Type B pancreatic cell (in vitro differentiated cells): ENCODE measurements at places on chromosomes 13 and 19. TPM values are rescaled to one million over a fixed set of nuclear protein-coding genes. Genes with fewer than 3 reads are reported as not detected.

DNA sequence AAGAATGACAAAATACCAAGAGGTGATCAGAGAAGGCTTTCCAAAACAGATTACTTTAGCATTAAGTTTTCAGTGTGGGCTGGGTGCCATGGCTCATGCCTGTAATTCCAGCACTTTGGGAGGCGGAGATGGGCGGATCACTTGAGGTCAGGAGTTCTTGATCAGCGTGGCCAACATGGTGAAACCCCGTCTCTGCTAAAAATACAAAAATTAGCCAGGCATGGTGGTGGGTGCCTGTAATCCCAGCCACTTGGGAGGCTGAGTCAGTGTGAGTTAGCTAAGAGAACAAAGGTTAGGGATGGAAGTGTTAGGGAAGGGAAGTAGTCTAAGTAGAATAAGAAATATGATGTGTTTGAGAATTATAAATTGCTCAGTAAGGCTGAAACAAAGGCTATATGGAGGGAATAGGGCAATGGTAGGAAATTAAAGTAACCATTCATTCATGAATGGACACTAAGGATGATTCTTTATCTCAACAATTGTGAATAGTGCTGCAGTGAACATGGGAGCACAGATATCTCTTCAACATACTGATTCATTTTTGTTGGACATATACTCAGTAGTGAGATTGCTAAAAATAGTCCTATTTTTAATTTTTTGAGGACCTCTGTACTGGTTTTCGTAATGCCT lies 3.9 kb upstream of the RCBTB2 start:
- no peak for DNase-seq

DNA sequence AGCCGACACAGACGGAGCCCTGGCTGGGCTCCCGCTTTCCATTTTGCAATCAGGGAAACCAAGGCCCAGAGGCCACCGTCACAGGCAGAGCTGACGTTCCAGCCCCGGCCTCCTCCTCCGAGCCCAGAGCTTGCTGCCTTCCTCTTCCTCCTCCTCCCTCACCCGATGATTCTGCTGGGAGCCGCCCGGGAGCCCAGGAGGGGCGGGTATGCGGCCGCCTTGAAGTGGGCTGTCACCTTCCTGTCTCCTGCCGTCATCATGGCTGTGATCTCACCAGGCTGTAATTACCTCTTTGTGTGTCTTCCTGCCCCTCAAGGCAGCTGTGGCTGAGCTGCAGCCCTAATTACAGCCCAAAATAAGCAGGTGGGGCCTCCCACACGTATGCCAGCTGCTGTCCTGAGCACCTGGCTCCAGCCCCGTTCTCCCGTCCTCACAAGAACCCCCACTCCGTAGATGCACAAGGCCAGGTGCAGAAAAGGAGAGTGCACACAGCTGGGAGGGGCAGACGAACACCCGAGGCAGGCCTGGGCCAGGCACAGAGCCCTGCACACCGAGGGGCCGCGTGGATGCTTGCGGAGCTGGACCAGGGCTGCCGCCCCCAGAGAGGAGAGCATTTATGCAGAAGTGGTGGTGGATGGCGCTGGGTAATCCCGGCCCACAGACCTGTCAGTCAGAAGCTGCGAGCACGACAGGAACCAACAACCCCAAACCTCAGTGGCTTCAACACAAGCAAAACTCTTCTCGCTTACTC lies 4.0 kb downstream of the TPGS1 start:
- DNase-seq = no peak

GRCh38 chr13:71320452-71320851 lies 546.6 kb downstream of the DACH1 start:
- no peak for DNase-seq

GRCh38 chr19:42242069-42242511 lies 312 bp downstream of the GSK3A start:
- no peak for DNase-seq

The KLK3 gene
- not detected in 2 replicates for total RNA-seq
